Activated CD4-positive, CD25-positive, alpha-beta regulatory T cell treated with anti-CD3 and anti-CD28 coated beads, Interleukin-2, amount 50 U/mL, for 16 hours (primary cell): ENCODE measurements at places on chromosomes 12 and 14.

DNA sequence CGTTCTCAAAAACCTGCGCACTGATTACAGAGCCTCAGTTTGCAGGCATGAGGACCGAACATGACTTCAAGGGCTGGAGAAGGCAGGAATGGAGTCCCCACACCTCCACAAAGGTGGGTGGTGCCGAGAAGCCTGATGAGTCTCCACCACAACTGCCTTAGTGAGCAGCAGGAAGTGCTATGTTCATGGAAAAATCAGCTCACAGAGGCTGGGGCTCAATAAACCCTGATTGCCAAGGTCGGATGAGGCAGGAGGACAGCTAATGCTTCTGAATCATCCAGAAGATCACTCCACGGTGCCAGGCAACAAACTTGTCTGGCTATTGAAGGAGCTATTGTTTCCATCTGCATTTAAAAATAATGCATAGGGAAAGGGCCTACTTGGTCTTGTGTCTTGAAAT lies 31.1 kb downstream of the APPL2 start:
- no peak for DNase-seq

DNA sequence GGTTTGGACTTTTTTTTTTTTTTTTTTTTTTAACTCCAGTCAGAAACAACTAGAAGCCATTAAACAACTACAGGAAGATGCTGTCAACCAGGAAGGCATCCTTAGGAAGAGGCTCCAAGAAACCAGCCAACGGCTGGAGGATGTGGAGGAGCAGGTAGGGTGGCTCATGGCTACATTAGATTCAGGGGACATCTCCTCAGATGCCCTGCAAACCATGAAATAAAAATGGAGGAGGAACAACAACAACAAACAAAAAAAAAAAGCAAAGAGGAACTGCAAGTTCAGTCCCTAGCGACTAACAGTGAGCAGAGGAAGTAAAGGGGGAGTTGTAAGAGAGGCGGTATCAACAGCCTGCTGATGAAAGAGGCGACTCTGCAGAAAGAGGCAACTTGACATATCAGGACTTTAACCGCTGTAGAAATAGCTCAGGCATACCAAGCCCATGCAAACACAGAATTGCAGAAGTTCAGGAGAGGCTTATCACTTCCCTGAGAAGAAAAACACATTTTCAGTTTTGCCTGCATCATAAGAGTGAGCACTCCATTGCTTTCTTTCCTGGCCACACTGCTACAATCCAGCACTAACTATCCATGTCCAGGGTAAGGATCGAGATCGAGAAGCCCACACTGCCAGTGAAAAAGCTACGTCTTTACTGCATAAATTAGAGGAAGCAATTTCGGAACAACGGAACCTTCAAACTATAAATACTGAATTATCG lies 103.5 kb upstream of the BCAT1 start:
- DNase-seq, result peak; percentile 9

DNA sequence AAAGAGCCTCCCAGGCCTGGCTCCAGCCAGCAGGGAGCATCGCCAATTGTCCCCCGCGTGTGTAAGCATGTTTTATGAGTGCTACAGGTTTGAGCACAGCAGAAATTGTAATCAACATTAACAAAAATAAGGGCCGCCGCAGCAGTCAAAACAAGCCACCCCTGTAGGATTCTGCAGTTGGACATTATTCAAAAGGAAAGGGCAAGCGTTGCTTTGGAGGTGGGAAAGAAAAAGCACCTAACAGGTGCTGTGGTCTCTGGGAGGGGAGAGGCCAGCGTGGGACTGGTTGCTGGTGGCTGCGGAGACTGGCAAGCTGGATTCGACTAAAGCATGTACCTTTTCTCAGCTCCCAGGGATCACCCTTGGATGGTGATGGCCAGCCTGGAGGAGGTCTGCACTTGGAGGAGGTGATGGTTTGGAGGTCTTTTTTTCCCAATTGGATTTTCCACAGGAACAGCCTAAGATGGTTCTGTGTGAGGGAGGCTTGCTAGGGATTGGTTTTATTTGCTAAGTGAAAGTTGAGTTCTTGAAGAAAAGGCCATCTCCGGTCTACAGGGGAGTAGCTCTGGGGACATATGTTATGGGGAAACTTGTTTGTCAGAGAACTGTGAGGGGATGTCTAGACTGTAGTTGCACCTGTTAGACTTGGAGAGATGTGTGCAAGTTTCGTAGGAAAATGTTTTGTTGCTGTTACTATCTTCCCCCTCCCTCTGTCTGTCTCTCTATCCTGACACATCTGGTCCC lies 2.0 kb downstream of the DYRK2 start:
- DNase-seq, result no peak

DNA sequence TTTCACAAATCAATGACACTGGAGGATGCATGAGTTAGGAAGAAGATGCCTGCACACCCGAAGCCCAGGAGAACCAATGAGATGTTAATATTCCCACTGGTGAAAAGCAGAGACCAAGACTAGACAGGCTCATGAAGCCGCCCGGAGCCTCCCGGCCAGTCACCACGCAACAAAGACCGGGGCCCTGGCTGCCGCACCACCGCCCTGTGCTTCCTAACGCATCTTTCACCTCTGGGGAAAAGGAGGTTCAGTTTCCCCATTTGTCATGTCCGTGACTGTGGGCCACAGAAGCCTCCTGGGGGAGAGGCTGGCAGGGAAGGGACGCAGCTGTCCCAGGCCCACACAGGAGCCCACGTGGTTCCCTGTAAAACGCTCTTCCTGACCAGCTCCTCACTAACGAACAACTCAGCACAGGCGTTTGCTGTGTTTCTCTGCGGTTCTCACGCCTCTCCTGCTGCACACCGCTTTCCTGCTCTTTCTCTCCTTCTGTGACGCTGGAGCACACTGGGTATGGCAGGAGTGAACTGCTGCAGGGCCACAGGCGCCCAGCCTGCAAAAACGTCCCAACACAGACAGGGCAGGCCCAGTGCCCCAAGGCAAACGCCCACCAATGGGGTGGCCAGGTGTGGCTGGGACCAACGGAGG lies 10.8 kb downstream of the RIMBP2 start:
- DNase-seq, result no peak

- no peak for DNase-seq
Measured at GRCh38 chr12:65740506-65740872, 83.8 kb upstream of the HMGA2 start.

DNA sequence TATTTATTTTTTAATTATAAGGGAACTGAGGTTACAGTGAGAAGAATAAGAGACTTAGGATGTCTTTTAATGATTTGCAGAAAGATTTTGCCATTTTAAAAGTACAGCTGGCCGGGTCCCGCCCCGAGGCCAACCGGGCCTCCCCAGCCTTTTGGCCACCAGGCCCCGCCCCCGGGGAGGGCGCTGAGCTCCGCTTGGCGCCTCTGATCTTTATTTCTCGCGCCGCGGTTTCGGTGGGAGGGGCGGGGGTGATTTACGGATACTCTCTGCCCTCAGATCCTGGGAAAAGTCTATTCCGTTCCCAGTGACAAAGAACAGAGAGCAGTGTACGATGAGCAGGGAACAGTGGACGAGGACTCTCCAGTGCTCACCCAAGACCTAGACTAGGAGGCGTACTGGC lies 17.7 kb downstream of the ZFYVE26 start:
- DNase-seq, result no peak

- no peak for DNase-seq
Measured at GRCh38 chr14:32166924-32167323, 34.9 kb upstream of the RNU6-7 start.

DNA sequence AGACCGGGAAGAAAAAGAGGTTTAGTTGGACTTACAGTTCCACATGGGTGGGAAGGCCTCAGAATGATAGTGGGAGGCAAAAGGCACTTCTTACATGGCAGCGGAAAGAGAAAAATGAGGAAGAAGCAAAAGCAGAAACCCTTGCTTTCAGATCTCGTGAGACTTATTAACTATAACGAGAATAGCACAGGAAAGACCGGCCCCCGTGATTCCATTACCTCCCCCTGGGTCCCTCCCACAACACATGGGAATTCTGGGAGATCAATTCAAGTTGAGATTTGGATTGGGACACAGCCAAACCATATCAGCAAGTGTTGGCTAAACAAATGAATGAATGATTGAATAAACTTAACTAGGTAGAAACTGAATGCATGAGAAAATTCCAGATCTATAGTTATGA lies 85.3 kb upstream of the PARP11 start:
- DNase-seq, result no peak

DNA sequence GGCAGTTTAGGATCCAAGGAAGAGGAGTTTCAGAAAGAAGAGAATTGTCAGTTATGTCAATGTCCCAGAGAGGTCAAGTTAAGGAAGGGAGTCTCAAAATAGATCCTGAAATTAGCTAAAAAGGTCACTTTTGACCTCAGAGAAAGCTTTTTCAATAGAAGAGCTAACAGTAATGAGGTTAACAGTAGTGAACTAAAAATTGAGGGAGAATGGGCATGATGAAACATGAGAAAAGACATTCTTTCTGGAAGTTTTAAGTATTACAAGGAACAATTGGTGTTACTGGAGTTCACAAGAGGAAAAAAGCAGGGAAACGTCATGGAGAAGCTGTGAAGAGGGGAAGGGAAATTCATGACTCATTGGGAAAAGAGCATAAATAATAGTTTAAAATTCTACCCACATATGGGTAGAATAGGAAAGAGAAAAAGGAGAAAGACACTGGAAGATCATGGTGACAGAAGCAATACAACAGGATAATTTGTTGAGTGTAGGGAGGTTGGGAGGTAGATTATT lies 381.2 kb upstream of the FAR2 start:
- DNase-seq, result no peak

- DNase-seq, result no peak
Measured at GRCh38 chr14:57293866-57294837, 25.4 kb downstream of the AP5M1 start.

- no peak for DNase-seq
Measured at GRCh38 chr14:88983755-88984154, 159.3 kb downstream of the TTC8 start.

- no peak for DNase-seq
Measured at GRCh38 chr14:101986953-101987352, 22.6 kb downstream of the DYNC1H1 start.

GRCh38 chr12:132789099-132789471 lies 27.5 kb upstream of the ANKLE2 start:
- no peak for DNase-seq

DNA sequence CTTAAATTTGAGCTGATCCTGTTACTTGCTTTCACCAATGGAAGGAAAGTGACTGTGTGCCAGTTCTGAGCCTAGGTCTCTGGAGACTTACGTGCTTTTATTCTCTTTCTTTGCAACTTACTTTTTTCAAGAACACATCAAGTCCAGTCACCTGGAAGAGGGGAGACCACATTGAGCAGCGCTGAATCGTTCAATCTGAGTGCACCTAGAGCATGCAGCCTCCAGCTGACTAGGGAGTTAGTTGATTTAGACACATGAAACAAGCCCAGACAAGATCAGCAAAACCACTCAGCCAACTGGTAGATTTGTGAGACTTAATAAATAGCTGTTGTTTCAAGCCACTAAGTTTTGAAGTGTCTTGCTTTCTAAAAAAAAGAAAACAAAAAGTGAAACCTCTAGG lies 1014.8 kb upstream of the FBXO33 start:
- DNase-seq, result no peak

GRCh38 chr12:51675071-51675803 lies 84.2 kb downstream of the SCN8A start:
- DNase-seq, result no peak

DNA sequence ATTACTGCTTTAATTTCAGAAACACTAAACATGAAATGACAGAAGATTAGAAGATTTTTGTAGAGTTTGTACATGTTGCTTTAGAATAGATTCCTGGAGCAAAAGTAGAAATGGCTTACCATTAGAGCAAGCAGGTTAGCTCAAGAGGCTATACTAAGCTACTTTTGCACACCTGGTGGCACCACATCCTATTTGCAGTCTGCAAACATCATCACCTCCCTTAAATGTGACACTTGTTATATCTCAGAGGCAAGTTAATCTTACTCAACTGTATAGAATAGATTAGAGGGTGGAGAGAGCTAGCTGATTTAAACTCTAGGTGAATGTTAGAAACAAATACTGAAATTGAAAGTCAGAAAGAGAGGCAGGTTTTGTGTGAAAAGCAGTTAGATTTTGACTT lies 30.7 kb upstream of the OR4E1 start:
- no peak for DNase-seq

DNA sequence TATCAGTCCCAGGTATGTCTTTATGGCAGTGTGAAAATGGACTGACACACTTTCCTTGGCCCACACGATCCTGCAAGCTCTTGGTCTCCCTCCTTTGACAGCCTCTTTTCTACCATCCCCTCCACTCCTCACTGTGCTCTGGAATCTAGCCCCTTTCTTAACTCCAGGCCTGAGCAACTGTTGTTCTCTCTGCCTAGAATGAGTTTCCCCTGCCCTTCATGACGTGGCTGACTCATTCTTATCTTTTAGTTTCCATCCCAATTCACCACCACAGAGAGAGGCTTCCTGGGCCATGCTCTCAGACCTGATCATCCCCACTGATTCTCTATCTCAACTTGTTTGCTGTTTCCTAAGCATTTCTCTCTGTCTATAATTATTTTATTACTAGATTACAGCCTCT lies 157.4 kb upstream of the HMGA2 start:
- no peak for DNase-seq

DNA sequence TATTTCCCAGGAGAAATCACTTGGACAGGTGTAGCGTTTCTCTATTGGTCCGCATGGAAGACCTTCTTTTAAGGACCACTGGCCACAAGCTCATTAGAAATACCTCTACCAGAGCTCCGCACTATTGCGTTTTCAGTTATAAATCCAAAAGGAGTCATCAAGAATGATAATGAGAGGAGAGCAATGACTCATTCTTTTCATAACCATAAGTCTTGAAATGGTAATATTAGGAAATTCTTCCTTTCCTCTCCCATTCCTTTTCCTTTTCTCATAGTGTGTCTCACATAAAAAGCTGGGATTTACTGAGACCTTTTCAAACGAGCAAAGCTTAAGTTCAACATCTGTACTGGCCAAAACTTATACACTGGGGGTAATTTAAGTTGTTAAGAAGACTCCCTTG lies 215.7 kb downstream of the CPNE8 start:
- DNase-seq, result no peak

- DNase-seq, result no peak
Measured at GRCh38 chr14:33335366-33335765, 396.7 kb downstream of the NPAS3 start.
